ENCODE measurements at places on chromosomes 11 and 22.

DNA sequence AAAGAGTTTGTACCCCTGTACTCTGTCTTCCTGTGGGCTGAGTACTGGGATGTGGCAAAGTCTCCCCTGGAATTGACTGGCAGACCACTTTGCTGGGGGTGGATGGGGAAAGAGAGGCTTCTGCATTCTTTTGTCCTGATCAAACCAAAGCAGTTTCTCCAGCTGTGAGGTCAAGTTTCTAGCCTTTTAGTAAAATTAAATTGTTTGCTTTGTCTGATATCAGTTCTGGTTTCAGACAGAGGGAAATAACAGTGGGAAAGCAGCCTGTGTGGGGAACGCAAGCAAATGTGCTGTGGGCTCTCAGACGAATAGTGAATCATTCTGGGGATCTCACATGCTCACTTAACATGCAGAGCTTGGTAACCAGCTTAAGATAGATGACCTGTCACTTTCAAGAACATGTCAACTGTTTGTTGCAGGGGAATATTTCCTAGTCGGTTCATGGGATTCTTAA lies 151.6 kb downstream of the FAT3 start:
- DNase-seq = no peak

DNA sequence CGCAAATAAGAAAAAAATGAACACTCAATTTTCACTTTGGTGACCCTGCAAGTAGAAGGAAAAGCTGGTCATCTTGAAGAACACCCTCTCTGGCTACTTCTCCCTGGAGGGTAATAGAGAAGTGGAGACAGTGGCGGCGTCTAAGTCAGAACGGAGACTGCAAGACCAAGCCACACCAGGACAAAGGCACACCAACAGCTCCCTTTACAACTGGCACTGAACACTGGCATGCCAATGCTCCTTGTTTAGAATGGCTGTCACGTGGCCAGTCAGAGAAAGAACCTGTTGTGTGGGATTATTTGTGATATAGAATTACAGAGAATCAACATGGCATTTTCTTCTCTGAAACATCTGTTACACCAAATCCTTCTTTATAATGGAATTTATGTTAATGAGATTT lies 61.3 kb upstream of the YPEL1 start:
- DNase-seq = no peak

DNA sequence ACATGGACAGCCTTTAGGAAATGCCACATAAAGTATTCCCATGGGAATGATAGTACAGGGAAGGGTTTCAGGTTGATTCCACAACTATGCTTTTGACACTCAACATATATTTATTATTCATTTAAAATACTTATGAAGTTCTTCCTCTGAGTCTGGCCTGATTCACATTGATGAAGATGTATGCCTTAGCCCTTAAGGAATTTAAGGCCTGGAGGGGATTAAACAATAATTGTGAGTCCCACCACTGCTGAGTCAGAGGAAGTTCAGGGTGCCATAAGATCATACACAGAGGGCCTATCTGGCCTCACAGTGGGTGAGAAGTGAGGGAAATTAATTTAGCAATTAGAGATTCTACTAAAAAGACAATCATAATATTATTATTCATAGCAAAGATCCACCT lies 161.1 kb upstream of the SNX19 start:
- DNase-seq = no peak

- no peak for DNase-seq
Measured at GRCh38 chr11:104876324-104876723, 21.9 kb downstream of the CASP12 start.

DNA sequence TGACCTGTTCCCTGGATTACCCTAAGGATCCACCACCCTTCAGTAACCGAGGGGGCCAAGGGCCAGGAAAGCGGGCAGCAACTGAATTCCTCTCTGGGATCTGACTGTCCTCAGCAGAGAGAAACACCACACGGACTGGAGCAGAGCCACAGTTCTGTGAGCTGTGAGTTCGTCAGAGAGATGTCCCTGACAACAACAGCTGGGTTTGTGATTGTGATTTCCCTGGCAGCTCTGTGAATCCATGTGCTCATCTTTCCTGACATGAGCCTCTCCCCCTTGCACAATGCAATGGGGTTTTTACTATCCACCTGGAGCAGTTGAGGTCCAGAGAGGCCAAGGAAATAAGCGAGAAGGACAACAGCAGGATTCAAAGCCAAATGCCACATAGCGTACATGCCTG lies 69.4 kb upstream of the AMPD3 start:
- no peak for DNase-seq

DNA sequence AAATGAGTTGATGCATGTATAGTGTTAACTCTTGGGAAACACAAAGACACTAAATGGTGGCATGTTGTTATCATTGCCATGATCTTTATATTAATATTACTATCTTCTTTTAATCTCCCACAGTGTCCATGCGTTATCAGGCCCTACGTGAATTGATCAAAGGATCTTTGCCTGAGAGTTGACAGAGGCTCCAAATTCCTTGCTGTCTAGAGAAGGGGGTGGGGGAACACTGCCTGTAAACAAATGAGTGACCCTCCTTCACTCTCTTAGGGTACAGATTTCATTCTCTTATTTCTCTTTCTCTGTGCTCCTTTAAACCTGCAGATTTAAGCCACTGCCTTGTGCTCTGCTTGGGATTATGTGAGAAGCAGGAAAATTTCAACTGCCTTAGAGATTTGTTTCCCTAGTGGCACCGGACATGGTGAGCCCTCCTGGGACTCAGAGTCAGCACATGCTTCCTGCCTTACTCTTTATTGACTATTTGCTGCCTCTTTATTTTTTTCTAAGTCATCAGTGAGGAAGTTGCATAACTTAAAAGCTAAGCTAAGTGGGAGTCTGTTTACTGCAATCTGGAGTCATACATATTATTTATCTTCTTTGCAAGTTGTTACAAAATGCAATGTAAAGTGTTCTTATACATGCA lies 122.9 kb downstream of the MAML2 start:
- no peak for DNase-seq

- DNase-seq = no peak
Measured at GRCh38 chr11:118896472-118896913, 12.8 kb downstream of the CXCR5 start.

- no peak for DNase-seq
Measured at GRCh38 chr11:114346709-114347141, 50.5 kb downstream of the NNMT start.

- DNase-seq = no peak
Measured at GRCh38 chr11:26793487-26793886, 71.6 kb upstream of the SLC5A12 start.

DNA sequence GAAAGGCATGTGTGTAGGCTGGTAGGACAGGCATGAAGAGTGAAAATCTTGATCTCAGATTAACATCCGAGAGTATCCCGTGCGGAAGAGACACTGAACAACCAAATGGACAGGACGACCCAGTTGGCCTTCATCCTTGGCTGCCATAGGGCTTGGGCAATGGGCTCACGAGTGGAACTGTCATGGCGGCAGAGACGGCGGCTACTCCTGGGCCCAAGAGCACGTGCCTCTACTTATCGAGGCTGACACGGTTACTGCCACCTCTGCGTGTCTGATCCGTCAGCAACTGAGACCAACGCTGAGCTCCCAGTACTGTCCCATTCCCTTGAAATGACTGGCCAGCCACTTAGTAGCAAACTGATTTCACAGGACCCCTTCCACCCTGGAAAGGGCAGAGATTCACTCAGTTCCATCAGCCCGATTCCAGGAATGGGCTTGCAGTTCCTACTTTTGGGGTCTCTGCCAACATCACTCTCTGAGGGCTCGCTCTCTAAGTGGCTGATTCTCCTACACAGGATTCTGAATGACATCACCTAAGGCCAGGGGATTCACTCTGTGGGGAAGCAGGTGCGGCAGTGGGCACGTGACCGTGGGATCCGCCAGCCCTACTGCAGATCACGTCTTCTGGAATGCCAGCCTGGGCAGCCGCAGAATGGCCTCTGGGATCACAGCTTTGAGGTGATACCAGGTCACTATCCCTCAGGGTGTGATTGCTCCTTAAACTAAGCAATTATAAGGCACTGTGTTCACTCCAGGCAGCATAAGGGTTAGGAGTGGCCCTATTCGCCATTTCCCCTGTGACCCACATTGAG lies 97.8 kb downstream of the RPS6KA4 start:
- no peak for DNase-seq

GRCh38 chr11:19777039-19777376 lies 64.4 kb downstream of the NAV2 start:
- DNase-seq = no peak

GRCh38 chr11:23767576-23767975 lies 729.3 kb upstream of the LUZP2 start:
- no peak for DNase-seq

- DNase-seq = no peak
Measured at GRCh38 chr11:59981106-59981770, 17.4 kb downstream of the OOSP4A start.

GRCh38 chr11:128232588-128232987 lies 354.8 kb downstream of the ETS1 start:
- peak; percentile 6 for DNase-seq

DNA sequence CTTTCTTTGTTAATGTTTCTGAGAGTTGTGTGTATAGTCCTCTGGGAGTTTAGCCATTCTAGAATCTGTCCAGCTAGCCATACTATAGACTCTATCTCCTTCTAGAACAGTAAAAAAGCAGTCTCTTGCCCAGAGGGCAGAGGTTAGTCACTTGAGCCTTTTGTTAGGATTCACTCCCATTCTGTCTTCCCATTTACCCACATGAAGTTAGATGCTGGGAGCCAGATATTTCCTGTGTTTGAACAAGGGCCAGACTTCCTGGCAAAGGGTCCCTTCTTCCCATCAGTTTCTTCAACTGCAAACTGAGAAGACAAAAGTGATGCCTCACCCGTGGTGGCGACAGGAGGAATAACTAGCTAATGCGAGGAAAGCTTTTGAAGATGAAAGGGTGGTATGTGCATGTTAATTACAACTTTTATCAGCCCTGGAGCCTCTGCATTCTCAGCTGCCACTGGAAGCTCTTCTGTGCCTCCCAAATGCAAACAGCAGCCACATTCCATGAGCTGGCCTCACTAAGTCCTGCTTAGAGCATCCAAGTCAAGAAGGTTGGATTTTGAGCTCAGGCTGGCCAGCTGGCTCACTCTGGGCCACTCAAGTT lies 12.8 kb downstream of the CD44 start:
- DNase-seq = no peak

- no peak for DNase-seq
Measured at GRCh38 chr11:1479678-1480118, 6.9 kb downstream of the MOB2 start.

DNA sequence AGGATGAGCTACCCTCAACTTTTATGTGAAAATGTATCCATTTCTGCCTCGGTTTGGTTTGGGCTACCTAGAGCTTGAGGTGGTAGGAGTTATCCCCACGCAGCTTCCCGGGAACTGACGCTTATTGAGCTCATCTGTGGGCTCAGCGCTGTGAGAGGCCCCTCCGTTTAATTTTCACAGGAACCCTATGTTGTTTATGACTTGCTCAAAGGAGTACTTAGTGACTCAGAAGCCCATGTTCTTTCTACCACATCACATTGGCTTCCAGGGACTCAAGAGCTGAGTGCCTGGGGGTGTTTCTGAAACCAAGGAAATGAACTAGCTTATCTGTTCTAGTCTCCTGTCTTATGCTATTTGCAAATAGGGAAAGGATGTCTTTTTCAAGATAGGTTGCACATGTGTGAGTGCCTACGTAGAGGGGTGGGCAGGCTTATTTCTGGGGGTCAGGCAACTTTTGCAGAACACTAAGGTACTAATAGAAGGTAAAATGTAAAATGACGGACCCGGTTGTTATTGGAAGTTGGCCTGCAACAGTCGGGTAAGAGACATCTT lies 40.5 kb downstream of the MICAL2 start:
- no peak for DNase-seq

GRCh38 chr22:37283393-37283937 lies 1.2 kb downstream of the CYTH4 start:
- DNase-seq = peak; percentile 81

DNA sequence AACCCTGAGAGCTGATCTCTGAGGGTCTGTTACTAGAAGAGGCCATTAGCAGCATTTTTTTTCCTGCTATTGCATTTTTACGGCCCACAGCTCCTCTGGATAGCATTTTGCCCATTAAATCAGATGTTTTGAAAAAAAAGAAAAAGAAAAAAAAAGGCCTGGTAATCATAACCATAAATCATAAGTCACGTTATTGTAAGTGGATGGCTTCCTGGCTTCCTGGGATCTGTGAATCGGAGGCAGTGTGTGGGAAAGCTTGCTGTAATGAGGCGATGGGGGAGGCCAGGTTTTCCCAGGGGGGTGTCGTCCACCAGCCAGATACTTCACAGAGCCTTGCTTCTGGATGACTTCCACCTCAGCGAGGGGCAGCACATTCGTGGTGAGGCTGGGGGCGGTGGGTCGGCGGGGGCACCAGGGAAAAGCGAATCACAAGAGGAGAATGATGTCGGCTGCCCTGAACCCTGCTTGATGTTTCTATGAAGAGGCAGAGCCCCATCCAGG lies 106.5 kb upstream of the SYT13 start:
- no peak for DNase-seq

GRCh38 chr22:46074771-46075551 lies 75.4 kb upstream of the PPARA start:
- DNase-seq = no peak

DNA sequence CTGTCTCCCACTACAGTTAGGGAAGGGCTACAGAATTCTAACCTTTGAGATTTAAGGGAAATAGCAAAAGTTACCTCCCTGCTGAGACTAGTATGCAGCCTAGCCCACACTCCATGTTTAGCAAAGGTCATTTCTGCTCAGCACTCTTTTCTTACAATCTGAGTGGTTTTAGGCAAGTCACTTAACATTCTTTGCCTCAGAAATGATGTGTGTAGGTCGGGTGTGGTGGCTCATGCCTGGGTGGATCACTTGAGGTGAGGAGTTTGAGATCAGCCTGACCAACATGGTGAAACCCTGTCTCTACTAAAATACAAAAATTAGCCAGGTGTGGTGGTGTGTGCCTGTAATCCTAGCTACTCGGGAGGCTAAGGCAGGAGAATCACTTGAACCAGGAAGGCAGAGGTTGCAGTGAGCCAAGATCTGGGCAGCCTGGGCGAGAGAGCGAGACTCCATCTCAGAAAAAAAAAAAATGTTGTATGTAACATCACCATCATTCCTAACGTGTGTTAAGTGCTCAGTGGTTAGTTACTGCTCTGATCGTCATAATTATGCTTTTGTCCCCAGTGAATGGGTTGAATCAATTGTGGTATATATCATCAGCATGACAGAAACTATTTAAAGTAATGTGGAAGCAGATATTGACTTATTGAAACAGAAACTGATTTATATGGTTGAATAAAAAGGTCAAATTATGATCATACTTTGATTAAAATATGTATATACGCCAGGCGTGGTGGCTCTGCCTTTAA lies 55.0 kb downstream of the COPB1 start:
- DNase-seq = no peak

GRCh38 chr11:2886191-2886894 lies 768 bp upstream of the CDKN1C start:
- DNase-seq = no peak

- no peak for DNase-seq
Measured at GRCh38 chr11:116422956-116423600, 349.7 kb downstream of the BUD13 start.

Measured in activated CD4-positive, alpha-beta T cell treated with anti-CD3 and anti-CD28 coated beads for 4 hours (primary cell).